Tongue (tissue), 3 donors: ENCODE measurements at places on chromosomes 2 and 18.

GRCh38 chr2:197821550-197822289, 17.3 kb downstream of the PLCL1 start:
- DNase-seq = no peak

DNA sequence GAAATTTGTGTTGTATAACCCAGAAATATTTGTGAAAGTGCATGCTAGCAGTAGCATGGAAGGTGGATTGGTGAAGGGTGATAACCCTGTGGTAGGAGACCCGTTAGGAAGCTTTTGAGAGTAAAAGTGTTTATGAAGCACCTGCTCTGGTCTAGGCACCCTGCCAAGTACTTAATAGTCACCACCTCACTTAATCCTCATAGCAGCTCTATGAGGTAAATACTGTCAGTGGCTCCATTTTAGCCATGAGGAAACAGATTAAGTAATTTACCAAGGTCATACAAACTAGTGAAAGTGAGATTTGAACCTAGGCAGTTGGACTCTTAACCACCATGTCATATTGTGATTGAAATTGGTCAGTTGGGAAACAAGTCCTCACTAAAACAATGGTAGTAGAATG, 66.8 kb downstream of the TET3 start:
- DNase-seq = no peak

DNA sequence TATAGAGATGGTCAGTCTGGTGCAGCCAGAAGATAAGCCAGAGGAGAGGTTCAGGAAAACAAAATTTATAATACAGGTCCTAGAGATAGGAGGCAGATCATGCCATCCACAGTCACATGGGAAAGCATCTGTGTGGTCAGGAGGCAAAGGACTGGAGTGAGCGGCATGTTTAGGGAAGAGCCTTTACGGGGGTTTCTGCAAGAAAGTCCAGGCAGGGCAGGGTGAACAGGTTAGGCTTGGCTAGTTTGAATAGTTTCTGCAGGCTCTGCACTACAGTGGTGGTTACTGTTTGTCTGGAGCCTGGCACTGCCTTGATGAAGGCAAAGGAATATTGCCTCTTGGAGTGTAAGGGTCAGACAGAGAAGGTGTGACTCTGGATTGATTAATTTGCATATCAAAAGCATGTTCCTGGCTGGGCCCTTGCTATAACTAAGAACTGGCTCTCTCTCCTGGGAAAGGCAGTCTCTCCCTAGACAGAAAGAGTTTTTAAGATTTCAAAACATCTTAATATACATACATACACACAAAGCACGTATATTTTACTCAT, 1034.7 kb upstream of the CHAC2 start:
- no peak for DNase-seq

DNA sequence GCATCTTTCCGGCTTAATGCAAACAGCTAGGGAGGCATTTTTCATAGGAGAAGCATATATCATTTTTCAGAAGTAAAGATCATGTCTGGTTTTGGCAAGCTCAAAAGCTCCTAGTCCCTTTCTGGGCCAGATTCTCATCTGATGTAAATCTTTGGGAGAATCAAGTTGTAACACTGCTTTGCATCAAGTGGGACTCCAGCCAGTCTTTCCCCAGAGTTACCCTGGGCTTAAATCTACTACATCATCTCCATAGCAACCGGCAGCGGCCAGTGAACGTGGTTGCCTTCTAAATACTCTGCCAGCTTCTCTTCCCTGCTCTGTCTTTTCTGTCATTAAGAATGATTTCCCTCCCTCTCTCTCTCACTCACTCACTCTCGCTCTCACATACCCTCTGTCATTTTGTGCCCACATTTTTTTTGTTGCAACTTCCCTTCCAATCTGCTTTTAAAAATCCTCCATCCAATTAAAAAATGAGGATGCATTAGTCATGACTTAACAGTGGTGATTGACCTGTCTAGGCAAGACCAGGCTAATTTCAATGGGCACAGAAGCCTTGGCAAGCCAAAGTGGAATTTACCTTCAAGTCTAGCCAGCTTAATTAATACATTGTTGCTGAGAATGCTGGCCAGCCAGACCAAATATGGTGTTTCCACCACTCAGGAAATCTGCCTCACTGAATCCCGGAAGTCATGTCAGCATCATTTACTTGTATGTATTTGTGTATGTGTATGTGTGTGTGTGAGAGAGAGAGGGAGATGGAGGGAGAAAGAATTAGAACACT, 93.0 kb downstream of the NRP2 start:
- peak; percentile 79 for DNase-seq

DNA sequence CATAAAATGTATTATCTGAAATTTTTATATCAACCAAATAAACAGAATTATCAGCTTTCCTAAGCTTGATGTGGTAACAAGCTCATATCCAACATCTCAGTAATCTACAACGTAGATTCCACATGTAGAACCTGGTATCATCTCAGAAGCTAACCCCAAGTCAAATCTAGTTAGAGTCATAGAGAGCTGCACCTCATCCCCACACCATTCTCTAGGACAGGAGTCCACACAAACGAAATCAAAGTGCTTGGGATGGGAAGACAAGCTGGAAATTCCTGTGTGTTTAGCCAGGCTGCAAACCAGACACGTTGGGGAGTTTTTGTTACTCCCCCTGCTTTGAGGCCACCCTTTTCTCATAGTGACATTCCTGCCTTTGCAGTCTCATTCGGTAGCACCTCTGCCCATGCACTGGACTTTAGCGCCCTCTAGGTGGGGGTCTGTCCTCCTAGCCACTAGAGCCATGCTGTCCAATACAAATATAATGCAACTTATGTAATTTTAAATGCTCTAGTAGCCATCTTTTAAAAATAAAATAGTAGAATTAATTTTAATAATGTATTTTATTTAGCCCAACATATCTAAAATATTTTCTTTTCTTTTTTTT, 28.1 kb upstream of the SATB2 start:
- DNase-seq = peak; percentile 74

GRCh38 chr2:215969131-215969841, 44.1 kb downstream of the MREG start:
- no peak for DNase-seq

DNA sequence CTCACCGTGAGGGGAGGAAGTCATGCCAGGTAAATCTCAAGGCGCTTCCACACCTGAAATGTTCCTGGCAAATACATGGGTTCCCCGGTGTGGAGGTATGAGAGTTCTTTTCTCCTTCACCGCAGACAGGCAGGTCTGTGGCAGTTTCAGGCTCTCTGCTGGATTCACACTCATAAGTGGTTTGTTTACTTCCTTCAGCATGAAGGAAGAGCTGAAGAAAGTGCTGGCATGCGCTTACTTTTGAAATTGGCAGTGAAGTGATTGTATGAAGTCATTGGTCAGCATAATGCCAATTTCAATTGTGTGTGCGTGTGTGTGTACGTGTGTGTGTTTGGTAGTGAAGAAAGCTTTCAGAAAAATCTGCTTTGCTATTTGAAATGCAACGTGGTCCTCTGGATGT, 43.4 kb downstream of the RNF144A start:
- peak; percentile 78 for DNase-seq
